ENCODE measurements at places on chromosomes 4 and X.

DNA sequence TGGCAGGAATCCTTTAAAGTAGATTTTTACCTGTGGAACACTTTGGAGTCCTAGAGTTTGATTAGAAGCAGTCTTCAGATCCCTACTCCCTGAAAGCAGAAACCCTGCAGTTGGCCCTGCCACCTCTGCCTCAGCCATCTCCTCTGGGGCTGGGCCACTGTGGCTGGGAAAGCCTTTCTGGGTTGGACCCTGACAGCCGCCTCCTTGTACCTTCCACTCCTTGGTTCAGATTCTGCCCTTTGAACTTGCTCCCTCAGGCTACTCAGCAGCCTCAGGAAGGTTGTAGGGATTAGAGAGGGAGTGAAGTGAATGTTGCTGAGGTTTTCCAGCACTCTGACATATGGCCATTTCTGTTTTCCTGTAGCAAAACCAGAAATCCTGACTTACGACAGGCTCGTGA is 65.5 kb downstream of the KIT start:
- DNase-seq, result no peak

DNA sequence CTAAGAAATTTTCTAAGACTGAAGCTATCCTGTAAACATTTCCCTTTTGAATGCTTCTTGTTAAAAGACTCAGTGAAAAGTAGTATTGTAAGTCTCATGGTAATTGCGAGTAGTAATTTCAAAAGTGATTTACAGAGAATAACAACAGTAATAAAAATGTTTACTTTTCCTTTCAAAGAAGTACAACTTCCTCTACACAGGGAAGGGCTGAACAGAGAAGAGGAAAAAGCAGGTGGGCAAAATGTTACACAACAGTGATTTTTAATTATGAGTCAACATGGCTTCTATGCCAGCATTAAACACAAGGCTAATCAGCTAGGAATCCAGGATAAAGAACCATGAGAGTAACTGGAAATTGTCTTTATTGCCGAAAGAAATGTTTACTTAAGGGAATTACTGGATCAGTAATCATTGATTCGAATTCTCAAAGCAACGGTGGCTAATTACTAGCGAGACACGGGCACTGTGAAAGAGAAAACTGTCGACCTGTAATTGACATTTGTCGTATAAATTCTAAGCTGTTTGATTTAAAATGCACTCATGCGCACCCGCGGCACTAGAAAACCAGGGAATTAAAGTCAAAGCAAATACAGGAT is 15.4 kb downstream of the UTP3 start:
- no peak for DNase-seq

- DNase-seq, result peak; percentile 71
These were observed 10.7 kb downstream of the MED12 start for GRCh38 chrX:71128915-71129765.

- DNase-seq, result no peak
These were observed 229.9 kb downstream of the COL25A1 start for GRCh38 chr4:109072595-109072994.

DNA sequence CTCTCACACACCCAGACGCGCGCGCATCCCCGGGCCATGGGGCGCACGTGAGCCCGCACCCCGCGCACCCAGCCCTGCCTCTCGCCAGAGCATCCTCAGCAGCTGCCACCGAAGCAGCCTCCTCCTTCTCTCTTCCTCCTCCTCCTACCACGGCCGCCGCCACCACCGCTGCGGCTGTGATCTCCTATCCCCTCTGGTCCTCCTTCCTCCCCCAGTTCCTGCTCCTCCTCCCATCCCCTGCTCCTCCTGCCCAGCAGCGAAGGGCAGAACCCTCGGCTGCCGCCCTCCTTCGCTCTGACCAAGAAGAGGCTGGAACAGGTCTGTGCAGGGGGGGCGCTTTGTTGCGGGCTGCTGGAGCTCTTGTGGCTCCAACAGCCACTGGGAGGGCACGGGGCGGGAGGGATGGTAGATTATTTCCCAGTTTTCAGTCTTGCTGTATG is 148.7 kb upstream of the CHRDL1 start:
- DNase-seq, result peak; percentile 54

DNA sequence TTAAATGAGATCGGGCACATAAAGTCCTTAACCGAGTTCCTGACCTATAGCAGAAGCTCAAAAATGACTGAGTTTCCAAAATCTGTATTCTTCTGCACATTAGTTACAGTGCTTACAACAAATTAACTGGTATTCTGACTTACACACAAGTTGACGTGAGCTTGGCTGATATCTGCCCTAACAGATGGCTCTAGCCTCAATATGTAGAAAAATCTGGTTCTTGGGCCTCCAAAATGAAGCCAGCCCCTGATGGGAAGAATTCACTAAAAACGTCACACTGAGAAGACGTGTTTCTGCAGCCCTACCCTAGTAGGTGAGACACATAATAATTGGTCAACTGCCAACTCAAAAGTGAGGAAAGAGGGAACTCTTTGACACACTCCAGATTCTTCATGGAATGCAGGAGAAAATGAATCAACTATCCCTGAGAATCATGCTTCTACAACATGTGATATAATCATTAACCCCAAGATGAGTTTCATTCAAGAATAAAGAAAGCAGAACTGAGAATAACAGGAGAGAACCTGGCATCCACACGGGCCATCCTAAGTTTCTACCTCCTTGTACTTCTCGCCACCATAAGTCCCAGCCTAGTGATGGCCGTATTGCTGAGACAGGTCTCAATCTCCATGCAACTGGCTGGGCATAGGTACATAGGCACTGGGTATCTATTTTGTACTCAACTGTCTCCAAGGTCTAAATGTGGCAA is 8.2 kb downstream of the STX18 start:
- no peak for DNase-seq

DNA sequence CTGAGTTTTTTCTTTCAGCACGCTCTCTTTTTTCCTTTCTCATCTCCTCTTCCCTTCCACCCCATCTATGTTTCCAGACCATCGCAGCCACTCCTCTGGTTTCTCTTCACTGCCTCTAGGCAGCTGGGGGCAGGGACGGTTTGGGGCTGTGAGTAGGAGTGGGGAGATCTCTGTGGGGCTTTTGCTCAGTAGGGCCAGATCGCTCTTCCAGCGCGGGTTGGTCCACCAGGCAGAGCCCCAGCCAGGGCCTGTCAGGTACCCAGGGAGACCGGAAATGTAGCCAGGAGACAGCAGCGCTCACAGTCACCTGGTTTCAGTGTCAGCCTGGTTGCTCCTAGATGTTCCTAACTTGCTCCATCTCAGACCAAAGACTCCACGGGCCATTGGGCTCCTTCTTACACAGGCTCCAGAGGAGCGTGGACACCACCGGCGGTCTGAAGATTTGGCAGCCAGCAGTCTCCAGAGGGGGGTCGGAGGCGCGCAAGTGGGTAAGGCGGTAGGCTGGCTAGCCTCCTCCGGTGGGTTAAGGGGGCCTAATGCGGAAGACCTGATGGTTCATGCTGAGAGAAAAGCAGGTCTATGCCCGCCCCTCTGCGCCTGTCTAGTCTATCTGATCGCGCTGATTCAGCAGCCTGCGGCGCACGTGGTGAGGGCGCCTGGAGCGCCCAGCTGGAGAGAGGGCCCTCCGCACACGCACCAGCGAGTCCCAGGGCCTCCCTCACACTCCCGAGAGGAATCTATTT is 1.8 kb downstream of the FGF5 start:
- no peak for DNase-seq

DNA sequence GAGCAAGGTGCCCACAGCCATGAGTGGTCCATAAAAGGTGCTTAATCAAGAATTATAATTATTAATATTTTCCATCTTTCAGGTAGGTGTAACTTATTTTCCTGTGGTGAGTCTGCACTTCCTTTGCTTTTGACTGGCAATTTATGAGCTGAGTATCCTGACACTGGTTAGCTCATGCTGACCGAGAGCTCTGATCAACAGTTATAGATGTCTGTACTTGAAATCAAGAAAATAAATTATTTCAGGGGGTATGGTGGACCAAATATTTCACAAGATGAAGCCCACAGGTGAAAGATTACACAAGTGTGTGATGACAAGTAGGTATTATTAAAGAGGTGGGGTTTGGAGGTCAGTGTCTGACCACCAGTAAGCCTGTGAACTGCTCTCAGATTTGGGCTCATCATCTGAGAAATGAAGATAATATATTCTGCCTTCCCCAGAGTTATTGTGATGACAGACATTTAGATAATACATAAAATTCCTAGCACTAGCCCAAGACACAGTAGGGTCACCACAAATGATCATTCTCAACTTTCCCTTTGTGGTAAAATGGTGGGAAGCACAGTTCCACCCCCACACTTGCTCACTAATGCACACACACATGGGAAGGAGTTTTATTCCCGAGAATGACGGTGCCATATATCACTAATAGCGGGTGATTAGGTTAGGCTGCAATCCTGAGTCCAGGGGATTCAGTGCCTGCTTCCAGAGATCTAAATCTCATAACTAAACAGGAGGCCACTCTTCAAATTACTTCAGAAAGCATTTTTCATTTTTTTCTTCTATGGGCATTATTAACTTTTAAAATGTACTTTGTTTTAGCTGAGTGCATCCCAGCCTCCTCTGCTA is 34.0 kb upstream of the PACRGL start:
- DNase-seq, result no peak

DNA sequence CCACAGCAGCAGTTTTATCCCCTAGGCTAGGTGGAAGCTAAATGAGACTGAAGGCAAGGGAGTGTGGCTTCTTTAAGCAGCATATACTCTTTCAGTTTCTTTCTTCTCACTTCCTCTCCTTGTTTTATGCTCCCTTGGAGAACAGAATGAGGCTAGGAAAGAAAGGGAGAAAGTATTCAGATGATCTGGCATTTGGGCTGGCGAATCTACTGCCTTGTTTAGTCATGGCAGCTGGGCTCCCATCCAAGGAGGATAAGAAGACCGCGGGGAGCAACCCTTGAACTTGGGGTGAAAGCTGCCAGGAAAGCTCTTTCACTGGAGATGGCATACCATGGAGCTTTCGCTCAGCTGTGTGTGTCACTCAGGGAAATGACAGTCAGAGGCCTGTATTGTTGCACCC is 72.1 kb downstream of the ARHGEF38 start:
- DNase-seq, result no peak

DNA sequence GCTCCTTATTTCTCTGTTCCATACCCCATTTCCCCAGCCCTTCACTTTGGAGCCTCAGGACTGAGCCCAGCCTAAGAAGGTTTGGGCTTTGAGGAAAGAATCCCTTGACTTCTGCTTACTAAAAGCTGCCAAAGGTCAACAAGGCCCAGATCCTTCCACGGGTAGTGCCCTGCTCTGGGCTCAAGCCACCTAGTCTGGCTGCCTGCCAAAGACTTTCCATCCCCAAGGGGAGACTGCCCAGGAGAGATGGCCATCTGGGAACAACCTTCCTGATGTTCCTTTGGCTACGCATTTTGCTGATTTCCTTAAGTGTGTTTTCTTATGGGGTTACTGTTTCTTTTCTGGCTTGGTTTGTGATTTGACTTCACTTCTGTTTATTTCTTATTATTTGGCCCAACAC is 49.8 kb upstream of the NDP start:
- DNase-seq, result no peak

- no peak for DNase-seq
These were observed 414.5 kb upstream of the ATOH1 start for GRCh38 chr4:93414041-93414550.

- peak; percentile 91 for DNase-seq
These were observed 1.2 kb downstream of the GUCY1A1 start for GRCh38 chr4:155667568-155668511.

Measured in upper lobe of left lung (tissue), 6 donors.